ENCODE measurements at places on chromosomes 5 and 9.

- DNase-seq: no peak
Measured at GRCh38 chr5:66339896-66340295, 195.8 kb downstream of the SREK1 start.

- DNase-seq: no peak
Measured at GRCh38 chr5:176965633-176966032, 40.9 kb downstream of the UIMC1 start.

- DNase-seq: no peak
Measured at GRCh38 chr9:120741701-120742100, 27.4 kb upstream of the MEGF9 start.

- DNase-seq: no peak
Measured at GRCh38 chr5:73812457-73812856, 186.5 kb downstream of the ARHGEF28 start.

DNA sequence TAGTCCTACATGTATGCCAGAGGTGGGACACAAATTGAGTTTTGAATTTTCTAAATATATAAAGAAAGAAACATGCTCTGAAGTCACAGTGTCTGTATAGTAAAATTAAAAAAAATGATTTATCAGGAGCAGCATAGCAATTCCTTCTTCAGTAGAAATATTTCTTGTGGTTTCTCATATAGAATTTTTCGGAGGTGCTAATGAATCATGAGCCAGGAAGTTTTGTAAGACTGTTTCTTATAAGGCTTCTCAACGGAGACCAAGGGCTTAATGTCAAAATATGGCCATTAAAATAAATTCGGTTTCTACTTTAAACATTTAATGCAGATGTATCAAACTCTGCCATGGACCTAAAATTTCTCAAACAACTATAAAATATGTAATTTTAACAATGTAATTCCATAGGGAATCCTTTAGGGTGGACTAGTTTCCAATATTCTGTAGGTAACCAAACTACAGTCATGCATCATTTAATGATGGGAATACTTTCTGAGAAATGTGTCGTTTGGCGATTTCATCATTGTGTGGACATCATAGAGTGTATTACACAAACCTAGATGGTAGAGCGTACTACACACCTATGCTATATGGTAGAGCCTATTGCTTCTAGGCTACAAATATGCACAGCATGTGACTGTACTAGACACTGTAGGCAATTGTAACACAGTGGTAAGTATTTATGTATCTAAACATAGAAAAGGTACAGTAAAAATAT is 66.3 kb downstream of the ANKRD55 start:
- no peak for DNase-seq

DNA sequence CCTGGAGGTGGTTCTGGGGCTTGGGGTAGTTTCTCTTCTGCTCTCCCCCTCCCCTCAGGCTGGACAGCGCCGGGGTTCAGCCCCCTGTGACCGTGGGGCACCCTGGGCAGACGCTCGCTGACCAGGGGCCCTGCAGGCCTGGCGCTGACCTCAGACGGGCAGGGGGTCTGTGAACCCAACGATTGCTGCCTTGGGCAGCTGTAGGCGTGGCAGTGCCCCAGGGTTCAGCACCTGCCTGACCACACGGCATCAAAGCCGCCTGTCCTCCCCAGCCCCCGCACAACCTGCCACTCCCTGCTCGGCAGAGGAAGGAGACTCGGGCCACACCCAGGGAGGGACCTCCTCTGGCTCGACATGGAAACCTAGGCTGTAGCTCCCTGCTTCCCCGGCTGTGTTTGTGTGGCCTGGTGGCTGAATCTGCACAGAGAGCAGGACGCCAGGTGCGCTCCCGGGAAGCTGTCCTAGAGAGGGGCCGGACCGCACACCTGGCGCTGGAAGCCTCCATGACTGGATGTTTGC is 12.2 kb downstream of the LCN12 start:
- DNase-seq: no peak

GRCh38 chr5:168055961-168056360 is 235.5 kb upstream of the WWC1 start:
- no peak for DNase-seq

DNA sequence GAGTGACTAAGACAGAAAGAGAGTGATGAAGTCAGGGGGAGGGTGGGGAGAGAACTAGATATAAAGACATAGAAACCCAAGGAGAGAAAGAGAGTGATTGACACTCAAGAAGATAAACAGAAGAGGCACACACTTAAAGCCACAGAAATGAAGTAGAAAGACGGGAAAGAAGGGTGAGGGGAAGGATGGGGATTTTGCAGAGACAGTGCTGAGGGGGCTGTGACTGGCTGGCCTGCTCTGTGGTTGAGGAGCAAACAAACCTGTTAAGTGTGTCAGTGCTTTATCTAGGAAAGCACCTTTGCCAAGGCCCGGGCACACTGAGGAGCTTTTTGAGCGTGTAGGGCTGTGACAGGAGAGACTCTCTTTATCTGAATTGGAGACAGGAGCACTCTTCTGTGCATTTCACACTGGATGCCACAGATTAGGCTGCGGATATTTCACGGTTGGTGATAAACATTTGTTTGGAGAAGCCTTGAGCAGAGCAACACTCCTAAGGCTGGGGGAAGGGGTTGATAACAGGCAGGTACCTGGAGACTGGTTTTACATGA is 109.1 kb downstream of the DOCK2 start:
- no peak for DNase-seq

All from stimulated activated naive CD8-positive, alpha-beta T cell treated with anti-CD3 and anti-CD28 coated beads, Interleukin-15, amount 100 ng/mL, for 72 hours (primary cell).